ENCODE measurements at places on chromosomes 16 and 17.

GRCh38 chr17:40832840-40833239, 10.4 kb upstream of the KRT10 start:
- no peak for DNase-seq

GRCh38 chr16:58249780-58250478, 44.9 kb downstream of the PRSS54 start:
- peak; percentile 30 for DNase-seq

- no peak for DNase-seq
These were observed 20.4 kb downstream of the TMC6 start for GRCh38 chr17:78107976-78108725.

- no peak for DNase-seq
These were observed 77.1 kb downstream of the NXN start for GRCh38 chr17:902463-902862.

DNA sequence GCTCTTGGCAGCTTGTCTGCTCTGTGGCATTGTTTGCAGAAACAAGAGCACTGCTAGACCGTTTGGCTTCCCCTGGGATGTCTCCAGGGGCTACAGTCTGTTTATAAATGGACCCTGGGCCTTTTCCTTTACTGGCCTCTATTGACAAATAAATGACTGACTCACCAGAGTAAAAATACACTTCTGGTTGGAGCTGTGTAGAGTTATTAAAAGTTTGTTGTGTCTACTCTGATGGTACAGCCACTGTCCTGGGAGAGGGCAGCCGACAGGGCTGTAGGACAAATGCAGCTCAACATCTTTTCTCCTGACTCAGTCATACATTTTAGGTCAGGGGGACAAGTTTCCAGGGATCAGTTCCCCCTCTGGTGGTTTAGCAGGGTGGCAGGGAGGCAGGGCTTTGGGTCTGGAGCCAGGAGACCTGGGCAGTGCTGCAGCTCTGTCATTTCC, 30.0 kb downstream of the FOXL1 start:
- DNase-seq: no peak

- no peak for DNase-seq
These were observed 9.1 kb downstream of the SLC16A3 start for GRCh38 chr17:82237746-82238471.

- peak; percentile 11 for DNase-seq
These were observed 14.1 kb downstream of the HS3ST6 start for GRCh38 chr16:1903845-1904840.

DNA sequence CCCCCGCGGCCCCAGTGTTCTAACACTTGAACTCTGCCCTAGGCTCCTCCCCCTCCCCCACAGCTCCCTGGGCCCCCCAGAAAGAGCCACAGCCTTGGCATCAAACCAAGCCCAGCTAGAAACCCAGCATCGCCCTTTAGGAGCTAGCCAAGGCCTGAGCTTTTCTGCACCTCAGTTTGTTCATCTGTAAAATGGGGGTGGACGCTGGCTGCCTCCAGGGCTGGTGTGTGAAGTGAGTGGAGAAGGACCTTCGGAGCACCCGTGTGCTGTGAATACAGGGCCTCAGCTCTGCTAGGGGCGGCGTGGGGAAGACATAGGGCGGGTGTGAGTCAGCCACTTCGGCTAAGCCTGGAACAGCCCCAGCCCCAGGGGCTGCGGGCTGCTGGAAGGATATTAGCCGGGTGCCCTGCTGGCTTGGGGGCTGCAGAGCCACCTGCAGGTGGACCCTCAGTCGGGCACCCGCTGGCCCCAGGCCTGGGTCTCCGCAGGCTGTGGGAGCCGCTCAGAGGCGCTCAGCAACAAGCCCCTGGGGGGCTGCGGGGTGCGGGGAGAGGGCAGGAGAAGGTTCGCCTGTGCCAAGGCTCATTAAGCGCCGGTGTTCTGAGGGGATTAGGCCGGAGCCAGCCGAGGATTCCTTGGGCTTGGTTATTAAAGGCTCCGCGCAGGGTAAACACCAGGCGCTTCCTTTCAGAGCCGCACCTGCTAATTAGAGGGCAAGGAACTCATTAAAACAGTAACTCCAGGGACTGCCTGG, 217.0 kb upstream of the CIBAR2 start:
- peak; percentile 49 for DNase-seq

DNA sequence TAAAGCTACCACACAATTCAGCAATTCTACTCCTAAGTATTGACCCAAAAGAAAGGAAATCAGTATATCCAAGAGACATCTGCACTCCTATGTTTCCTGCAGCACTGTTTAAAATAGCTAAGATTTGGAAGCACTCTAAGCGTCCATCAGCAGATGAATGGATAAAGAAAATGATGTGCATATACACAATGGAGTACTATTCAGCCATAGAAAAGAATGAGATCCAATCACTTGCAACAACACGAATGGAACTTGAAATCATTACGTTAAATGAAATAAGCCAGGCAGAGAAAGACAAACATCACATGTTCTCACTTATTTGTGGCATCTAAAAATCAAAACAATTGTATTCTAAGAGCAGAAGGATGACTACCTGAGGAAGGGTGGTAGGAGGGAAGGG, 1.5 kb downstream of the SLFN11 start:
- DNase-seq: no peak

GRCh38 chr17:42403150-42403549, 14.9 kb upstream of the STAT3 start:
- no peak for DNase-seq

GRCh38 chr17:79732804-79733691, 2.3 kb downstream of the ENPP7 start:
- no peak for DNase-seq

GRCh38 chr17:2212400-2212981, 91.1 kb downstream of the SMG6 start:
- no peak for DNase-seq

GRCh38 chr17:35692512-35693210, 38.8 kb upstream of the RASL10B start:
- DNase-seq: no peak

DNA sequence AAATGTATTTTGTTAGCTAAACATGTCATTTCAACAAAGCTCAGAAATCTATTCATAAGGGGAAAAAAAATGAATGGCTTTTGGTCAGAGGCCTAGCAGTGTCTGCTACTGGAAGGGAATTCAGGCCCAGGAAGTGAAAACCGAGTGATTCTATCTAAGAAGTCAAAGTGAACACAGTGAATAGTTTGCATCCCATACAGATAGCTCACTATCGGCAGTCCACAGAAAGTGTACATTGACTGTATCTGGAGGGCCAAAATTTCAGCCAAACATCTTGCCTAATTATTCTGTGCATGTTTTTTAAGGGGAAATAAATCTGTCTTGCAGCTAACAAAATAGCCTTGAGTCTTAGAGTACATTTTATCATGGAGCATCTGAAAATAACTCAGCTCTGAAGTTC, 214.4 kb upstream of the CACNG5 start:
- no peak for DNase-seq

GRCh38 chr16:12159028-12159427, 182.5 kb downstream of the SNX29 start:
- no peak for DNase-seq

GRCh38 chr17:49707246-49707607, 537 bp downstream of the SLC35B1 start:
- no peak for DNase-seq

DNA sequence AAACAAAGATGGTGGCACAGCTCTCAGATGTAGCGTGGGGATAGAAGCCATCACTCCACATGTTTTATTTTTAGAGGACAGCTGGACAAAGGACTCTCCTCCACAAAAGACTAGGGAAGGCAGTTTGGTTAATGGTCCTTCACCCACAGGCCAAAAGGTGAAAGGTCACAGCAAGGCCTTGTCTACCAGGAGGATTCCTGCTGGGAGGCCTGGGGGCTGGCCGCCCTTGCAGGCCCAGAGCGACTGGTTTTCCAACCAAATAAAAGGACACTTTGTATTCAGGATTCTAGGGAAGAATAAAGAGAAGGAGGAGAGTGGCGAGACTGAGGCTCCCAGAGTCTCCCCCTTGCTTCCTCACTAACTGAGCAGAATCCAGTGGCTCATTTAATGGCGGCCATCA, 94.3 kb downstream of the AXIN2 start:
- DNase-seq: no peak

GRCh38 chr17:39714234-39714633, 14.4 kb downstream of the ERBB2 start:
- DNase-seq: no peak

- DNase-seq: no peak
These were observed 14.1 kb upstream of the WSCD1 start for GRCh38 chr17:6056104-6056503.

- no peak for DNase-seq
These were observed 7.4 kb downstream of the SSTR2 start for GRCh38 chr17:73172252-73172651.

DNA sequence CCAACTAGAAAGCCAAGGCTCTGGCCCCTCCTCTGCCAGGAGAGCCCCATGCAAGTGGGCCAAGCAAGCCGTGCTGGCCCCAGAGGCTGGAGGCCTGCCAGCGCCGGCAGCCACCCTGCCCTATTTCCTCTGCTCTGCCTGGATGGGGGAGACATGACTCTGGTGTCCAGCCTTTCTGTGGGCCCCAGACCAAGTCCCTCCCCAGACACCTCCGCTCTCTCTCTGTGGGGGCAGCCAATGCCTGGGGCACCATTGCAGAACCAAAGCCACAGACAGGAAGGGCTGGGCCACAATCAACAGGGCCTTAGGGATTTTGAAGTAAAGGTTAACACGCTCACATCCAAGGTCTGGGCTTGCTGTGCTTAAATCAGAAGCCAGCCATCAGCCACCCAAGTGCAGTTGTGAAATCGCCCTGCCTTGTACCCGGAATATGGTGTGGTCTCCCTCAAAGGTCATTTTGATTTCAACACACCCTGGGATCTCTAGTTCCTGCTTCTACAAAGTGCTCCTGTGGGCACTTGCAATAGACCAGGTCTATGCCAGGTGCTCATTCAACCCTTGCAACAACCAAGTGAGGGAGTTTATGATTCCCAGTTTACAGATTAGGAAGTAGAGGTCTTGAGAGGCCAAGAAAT, 63.5 kb upstream of the TEX2 start:
- no peak for DNase-seq

DNA sequence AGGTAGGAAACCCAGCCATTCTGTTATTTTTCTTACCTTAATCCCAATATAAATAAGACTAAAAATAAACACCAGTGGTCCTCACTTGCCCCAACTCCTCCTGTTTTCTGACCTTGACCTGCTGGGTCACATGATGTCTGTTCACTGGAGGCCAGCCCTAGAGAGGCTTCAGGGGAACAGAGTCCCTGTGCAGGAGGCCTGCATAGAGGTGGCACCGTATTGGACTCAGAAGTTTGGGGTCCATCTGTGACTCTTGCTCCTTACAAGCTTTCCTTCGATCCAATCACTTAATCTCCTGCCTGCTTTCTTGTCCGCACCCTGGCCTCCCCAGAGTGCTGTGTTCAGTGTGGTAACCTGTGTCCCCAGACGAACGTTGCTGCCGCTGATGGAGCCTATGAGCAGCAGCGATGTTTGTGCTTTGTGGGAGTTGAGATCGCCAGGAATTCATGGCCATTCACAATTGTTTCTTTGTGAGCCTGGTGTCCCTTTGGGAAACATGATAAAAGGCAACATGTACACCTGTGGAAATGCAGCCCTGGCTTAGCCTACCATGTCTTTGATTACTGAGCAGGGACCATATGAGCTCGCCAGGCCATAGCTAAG, 4.7 kb downstream of the IGSF6 start:
- no peak for DNase-seq

DNA sequence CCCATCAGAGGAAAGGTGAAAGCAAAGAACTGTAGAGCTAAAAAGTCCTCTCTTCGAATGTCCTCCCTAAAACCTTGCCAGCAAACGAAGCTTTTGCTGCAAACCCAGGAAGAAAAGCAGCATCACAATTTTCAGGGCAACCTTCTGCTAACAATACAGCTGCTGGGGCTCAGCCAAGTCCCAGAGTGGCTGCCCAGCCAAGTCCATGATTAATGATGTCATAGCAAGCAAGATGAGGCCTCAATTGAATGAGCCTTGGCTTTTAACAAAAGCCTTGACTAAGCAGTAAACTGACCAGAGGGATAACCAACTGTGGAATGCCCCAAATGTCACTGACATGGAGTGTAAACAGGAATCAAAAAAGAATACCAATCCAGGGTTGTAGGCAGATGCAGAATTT, 342.7 kb downstream of the PMP22 start:
- DNase-seq: no peak

DNA sequence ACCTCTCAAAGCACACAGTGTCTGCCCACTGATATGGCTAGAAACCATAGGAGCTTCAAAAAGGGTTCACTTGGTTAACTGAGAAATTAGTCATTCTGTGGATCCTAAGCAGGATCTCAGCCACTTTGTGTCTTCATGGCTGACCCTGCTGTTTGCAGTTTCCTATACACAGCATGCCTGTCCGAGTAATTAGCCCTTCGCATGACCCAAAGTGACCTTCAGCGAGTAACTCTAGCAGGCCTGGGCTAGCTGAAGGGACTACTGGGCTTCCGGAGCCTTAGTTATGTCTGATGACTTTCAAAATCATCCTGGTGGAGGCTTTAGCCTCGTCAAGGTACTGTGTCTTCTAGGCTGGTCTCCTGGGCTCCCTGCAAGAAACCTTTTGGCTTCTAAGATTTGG, 28.9 kb upstream of the FBXW10B start:
- no peak for DNase-seq

- no peak for DNase-seq
These were observed 7.8 kb downstream of the CDRT15 start for GRCh38 chr17:14228903-14229302.

DNA sequence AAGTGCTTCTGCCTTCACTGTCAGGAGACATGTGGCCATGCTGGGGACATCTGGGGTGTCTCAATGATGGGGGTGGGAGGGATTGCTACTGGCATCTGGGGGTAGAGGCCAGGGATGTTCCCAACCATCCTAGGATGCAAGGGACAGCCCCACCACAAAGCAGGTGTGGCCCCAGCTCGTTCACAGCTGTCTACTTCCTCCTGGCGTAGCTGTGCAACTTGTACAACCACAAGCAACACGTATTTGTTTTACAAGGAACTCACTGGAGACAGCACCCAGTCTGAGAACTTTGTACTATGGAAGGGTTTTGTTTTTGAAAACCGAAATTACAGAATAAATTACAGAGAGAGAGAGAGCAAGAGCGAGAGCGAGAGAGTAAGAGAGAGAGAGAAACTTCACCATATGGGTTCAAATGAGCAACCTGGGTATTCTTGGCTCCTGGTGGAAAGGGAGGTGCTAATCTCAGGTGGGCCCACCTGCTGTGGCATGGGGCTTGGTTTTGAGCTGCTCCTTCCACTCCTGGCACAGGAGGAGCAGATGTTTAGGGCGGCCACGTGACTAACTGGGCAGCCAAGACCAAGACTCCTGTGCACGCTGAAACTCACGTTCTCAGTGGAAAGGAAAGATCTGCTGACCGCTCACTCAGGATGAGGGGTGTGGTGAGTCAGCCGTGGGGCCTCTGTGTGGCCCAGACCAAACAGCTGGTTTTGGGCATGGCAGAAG, 17.5 kb upstream of the TNFRSF13B start:
- no peak for DNase-seq

DNA sequence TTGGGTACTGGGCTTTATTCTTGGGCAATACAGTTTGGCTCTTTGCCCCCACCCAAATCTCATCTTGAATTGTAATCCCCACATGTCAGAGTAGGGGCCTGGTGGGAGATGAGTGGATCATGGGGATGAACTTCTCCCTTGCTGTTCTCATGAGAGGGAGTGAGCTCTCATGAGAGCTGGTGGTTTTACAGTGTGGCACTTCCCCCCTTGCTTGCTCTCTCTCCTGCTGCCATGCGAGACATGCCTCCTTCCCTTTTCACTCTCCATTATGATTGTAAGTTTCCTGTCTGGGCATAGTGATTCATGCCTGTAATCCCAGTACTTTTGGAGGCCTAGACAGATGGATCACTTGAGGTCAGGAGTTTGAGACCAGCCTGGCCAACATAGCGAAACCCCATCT, 18.1 kb upstream of the CNEP1R1 start:
- no peak for DNase-seq

All from NCI-H1417 treated with DMSO at 0.1 percent for 48 hours (cell line).